ENCODE measurements at places on chromosomes 1 and 21.
A peak's percentile ranks its signal among the peaks of the same experiment; 100 is the strongest.

DNA sequence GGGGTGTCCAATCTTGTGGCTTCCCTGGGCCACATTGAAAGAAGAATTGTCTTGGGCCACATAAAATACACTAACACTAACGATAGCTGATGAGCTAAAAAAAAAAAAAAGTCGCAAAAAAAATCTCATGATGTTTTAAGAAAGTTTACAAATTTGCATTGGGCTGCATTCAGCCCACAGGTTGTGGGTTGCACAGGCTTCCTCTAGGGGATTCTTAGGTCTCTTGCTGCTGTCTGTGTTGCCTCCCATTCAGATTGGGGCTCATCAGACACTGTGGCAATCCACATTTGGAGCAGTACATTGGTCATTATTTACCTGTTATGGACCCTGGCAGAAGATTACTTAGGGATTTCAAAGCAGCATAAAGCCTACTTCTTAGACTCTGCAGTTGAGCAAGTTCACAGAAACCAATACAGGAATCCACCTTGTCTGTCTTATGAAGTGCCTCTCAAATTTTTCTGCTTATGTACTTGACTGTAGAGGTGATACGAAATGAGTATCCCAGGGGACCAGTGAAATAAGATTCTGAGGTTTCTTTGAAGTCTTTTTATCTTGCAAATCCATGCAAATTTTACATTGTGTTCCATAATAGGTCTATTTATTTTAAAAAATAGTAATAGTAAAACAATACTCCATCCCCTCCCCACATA is 205.5 kb downstream of the RPS6KC1 start:
- no peak for DNase-seq

DNA sequence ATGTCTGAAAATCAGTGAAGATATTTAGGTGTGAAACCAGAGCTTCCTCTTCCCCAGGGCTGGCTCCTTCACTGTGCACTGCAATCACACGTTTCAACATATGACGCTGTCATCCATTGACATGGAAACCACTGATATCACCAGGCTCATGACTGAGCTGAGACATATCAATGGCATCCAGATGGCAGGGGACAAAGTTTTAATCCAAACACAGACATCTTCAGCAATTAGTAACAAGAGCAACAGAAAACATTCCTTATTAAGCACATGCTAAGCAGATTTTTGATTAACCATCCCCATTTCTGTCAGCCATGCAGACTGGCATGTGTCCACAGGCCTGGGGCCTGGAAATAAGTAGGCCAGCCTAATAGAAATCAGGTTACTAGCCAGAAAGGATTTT is 108.0 kb upstream of the ADAR start:
- DNase-seq: no peak

GRCh38 chr1:55331351-55331750 is 116.2 kb upstream of the USP24 start:
- DNase-seq: no peak

DNA sequence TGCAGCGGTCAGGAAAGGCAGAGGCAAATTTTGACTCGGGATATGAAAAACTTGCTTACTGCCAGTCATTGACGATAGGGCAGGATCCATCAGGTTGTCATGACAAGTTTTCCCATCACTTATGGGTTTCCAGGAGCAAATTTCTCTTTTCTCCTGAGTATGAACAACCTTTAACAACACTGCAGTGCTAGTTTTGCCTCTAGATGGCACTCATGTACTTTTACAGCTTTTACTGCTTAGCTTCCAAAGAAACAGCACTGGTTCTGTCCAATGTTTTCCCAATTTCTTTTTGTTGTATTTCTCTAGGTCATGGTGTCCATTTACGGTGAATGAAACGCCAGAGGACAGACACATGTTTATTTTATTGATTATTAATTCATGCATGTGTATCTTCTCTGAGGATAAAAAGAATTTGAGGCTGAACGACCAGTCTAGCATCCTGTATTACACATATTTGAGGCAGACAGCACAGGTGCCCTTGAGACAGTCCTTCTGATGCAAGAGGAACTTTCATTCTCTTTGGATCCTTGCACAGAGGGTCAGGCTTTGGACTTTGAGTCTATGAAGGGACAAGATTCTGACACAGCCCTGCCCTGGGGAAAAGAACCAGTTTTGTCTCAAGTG is 112.3 kb upstream of the TRABD2B start:
- DNase-seq: no peak

DNA sequence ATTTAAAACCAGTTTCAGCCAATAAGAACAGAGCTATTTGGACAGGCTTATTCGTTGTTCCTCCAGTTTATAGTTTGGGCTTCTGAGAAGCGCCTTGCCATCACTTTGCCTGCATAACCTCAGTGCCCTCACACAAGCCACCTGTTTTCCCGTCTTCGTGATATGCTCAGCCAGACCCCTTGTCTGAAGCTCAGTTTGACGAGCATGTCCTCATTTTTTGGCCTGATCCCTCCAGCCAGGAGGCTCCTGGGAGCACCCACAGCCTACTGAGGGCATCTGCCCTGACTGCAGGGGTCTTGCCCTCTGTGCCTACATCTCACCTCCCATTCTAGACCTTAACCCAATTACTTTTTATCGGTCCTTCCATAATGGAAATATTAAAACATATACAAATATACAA is 95.3 kb downstream of the ADARB1 start:
- DNase-seq: no peak

- DNase-seq: no peak
These were observed 40.8 kb downstream of the RSPH1 start for GRCh38 chr21:42455196-42455595.

GRCh38 chr1:240611228-240611618 is 732 bp downstream of the GREM2 start:
- DNase-seq: no peak

DNA sequence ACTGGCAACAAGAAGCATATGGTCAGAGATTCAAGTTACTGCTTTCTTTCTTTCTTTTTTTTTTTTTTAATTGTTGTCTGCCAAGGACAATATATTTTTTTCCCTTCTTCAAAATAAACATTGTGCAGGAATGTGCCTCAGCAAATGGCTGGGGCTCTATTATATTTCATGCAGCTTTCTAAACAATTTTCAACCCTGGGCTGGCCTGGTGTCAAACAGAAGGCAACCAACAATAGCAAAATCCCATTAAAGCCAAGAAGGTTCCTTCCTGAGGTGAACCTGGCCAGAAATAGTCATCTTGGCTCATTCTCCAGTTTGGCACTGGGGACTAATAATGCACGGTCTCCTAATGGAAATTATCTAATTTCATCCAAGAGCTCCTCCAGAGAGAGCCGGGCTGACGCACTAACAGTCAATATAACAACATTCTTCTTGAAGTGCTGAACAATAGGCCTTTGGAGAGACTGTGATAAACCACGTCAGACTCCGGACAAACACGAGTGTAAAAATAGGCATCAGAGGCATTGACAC is 35.7 kb upstream of the HLX start:
- no peak for DNase-seq

DNA sequence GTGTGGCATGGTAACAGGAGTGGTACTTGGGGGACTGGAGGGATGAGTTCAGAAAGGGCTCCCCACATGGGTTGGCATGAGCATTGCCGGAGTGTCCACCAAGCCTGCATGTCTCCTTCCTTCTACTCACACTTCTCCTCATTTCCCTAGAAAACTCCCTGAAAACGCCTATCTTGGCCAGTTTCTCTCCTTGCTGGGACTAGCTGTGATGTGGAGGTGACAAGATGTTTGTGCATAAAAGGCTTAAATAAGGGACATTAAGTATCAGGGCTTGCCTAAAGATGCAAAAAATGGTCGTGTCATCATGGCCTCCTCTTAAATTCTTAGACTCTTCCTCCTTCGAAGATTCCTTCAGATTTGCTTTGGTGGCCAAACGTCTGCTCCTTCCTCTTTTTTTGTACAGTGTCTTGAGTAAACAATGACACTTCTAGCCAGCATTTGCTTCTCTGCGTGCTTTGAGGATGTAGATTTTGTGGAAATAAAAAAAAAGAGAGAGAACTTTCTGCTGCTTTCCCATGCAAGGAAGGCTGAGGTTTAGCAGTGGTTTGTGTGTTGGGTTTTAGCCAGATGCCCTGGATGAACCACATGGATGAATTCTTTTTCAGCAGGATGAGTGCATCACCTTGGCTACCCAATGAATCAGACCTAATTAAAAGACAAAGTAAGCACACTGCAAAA is 239.1 kb upstream of the IRF2BP2 start:
- no peak for DNase-seq

DNA sequence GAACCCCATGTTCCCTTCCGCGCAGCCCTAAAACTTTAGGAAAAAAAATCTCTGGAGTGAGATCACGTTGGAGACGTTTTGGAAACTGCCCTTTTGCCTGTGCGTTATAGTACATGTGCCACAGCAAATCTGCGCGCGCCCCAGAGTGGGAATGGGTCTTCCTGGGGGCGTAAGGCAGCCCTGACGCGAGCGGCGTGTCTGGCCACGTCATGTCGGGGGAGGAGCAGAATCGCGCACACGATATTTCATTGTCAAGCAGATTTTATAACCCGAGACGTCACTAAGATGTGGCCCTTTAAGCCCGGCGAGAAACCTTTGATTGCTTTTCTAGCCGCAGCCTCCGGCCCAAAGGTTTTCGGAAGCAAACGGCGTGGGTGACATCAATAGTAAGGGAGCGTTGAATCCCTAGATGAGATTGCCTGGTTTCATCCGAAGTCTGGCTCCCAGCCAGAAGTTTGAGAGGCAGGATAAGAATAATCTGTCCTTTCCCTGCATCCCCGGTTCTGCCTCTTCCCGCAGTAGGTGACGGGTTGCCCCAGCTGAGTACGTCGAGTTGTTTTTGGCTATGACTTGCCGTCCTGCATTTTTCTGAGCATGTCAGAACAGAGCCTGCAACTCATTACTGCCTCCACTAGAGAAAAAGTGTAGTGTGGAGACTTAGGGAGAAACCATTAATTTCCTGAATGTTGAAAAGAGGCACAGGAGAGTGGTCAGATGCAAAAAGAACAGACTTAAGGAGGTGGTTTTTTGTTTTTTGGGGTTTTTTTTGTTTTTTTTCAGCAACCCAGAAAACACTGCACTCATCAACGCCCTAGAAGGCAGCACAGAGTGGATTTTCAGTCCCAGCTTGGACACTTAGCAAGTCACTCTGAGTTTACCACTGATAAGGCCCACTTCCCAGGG is 817 bp upstream of the PMVK start:
- DNase-seq: peak; percentile 74

DNA sequence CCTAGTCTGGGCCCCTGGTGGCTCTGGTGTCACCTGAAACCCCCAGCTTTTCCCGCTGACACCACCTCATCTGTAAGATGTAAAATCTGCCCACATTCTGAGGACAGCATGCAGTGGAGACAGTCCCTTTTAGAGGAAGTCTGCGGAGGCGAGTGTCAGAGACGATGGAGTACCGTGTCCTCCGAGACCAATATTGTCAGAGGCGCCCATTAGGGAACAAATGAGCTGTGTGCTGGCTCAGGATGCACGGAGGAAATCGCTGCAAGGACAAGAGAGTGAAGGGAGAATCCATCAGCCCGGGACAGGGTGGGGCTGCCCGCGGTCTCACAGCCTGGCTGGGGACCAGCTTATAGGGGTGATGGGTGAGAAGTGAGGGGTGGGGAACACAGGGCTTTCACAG is 214.8 kb downstream of the MATN1 start:
- DNase-seq: no peak

DNA sequence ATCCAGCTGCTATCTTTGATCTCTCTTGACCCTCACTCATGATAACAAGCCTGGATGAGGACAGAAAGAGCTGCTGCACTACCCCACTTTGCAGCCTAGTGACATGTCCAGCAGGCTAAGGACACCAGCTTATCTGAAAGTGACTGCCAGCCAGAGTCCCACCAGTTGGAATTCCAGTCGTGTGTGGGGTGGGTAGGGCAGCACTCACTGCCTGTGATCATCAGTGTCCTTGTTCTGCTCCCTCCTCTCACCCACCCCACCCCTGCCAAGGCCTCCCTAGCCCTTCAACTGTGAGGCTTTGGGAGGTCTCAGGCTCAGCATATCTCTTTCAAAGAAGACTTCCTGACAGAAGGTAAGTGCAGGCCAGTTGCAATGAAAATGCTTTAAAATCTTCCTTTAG is 15.5 kb upstream of the NMNAT2 start:
- no peak for DNase-seq

DNA sequence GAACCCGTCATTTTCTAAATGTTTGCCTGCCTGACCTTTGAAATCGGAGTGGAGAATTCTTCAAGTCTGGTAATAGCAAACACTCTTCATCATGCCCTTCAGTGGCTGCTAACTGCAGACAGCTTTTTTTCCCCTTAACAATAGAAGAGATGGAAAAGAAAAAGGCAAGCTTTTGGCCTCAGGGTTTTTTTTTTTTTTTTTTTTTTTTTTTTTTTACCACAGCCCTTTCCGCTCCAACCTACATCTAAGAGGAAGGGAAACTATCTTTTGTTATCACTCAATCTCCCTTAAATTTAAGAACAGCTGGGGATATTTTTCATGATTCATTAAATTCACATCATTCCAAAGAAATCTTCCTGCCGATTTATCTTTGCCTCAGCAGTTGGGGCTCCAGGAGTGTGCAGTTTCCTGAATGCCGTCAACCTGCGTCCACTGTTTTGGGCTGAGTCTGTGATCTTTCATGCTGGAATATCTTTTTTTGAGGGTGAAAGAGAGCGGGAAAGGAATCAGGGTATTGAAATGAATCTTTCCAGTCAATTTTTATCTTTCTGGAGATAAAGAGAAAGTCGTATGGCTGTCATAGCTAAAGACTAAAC is 144.5 kb upstream of the SMYD2 start:
- DNase-seq: no peak

DNA sequence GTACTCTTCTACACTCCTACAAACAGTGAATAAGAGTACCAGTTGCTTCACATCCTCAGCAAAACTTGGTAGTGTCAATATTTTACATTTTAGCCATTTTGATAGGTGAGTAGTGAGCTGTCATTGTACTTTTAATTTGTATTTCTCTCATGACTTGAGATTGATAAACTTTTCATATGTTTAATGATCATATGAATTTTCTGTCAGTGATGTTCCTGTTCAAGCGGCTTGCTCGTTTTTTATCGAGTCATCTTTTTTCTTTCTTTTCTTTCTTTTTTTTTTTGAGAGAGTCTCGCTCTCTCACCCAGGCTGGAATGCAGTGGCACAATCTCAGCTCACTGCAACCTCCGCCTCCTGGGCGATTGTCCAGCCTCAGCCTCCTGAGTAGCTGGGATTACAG is 17.0 kb upstream of the WDTC1 start:
- no peak for DNase-seq
